CD4-positive, alpha-beta T cell (primary cell): ENCODE measurements at places on chromosomes 5 and 9.
A peak's percentile ranks its signal among the peaks of the same experiment; 100 is the strongest.

DNA sequence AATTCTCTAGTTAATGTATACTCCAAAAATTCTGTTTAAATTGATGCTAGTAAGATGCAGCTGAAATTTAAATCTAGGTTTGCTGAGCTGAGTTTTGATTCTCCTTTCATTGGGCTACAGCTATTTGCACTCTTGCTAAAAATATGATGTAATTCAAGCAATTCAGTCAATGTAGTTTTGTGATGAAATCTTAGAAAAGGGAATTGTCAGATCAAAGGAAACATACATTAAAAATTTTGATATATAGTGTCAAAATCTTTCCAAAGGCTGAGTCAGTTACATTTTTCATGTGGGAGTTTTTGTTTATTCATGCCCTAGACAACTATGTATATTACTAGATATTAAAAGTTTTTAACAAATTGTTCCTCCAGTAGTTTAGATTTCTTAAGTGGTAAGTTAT, 334.9 kb upstream of the DAB2 start:
- DNase-seq, result no peak

- DNase-seq, result no peak
Observed at GRCh38 chr5:157203417-157203816, 22.8 kb downstream of the ITK start.

- DNase-seq, result peak; percentile 45
Observed at GRCh38 chr9:131658377-131659129, 81.3 kb downstream of the RAPGEF1 start.

DNA sequence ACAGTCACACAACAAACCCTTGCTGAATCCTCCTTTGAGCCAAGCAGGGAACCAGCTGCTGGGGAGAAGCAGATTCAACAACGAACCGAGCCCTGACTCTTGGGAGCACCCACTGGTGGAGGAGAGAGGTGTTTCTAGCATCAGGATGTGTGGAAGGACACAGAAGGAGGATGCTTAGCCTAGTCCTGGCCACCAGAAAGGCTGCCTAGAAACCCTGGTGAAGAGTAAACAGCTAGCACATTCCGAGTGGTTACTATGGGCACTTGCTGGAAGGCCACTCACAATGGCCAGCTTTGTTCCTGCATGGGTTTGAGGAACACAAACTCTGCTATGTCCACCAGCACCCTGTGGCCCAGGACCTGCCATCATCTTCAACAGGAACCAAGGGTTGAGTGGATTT, 1.8 kb downstream of the TIFAB start:
- DNase-seq, result no peak

GRCh38 chr9:87662808-87663528, 63.0 kb upstream of the CTSL start:
- no peak for DNase-seq

GRCh38 chr9:137174722-137175293, 3.0 kb upstream of the TMEM210 start:
- no peak for DNase-seq

- no peak for DNase-seq
Observed at GRCh38 chr9:38443181-38443580, 18.9 kb upstream of the IGFBPL1 start.

DNA sequence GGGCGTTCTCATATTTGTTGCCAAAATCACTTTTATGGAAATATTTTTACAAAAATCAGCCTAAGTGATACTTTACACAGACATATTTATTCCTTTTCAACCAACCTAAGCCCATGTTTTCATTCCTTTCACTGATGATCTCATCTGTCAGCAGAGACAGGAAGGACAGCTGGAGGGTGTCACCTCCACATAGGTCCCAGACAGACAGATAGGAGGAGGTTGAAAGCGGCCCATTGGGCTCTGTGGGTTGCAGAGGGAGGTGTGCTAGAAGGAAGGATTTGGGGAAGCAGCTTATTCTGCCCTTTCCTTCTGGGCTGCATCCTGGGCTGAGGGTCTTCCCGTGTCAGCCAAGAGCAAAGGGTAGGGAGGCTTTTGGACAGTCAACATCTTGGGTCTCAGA, 26.0 kb upstream of the SEMA4D start:
- DNase-seq, result peak; percentile 75
